NCI-H1092 (cell line): ENCODE measurements at places on chromosomes 11 and 22.
A peak's percentile ranks its signal among the peaks of the same experiment; 100 is the strongest.

- DNase-seq: no peak
These were observed 16.7 kb downstream of the OR4C3 start for GRCh38 chr11:48341466-48341865.

- no peak for DNase-seq
These were observed 17.3 kb downstream of the EPS8L2 start for GRCh38 chr11:723120-723883.

DNA sequence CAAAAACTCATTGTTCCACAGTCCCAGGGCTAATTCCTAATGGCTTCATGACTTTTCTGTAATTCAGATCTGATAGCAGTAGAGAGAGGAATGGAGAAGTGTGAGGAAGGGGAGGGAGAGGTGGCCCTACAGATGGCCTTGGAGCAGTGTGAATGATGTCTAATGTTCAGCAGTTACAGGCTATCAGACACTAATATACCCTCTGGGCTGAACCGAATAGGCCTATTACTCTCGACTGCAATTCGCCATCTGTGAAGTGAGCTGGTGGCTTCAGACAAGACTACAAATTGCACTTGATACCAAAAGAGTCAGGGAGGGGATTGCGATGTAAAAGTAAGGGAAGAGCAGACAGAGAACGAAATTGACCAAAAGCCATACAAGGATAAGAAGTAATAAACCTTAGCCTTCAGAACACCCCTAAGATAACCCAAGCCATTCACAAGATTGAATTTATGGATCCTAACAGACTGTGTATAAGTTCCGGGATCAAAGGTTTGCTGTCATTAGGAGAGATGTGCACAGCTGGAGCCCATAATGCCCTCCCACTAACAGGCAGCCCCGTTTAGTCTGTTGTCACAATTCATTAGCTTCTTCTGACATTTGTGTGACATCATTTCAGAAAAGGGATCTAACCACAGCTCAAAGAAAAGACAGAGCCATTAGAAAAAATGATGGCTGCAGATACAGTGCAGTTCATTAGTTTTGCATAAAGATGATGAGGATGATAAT, 642.4 kb upstream of the API5 start:
- no peak for DNase-seq

- no peak for DNase-seq
These were observed 1089.1 kb downstream of the TBC1D22A start for GRCh38 chr22:47851586-47851985.

DNA sequence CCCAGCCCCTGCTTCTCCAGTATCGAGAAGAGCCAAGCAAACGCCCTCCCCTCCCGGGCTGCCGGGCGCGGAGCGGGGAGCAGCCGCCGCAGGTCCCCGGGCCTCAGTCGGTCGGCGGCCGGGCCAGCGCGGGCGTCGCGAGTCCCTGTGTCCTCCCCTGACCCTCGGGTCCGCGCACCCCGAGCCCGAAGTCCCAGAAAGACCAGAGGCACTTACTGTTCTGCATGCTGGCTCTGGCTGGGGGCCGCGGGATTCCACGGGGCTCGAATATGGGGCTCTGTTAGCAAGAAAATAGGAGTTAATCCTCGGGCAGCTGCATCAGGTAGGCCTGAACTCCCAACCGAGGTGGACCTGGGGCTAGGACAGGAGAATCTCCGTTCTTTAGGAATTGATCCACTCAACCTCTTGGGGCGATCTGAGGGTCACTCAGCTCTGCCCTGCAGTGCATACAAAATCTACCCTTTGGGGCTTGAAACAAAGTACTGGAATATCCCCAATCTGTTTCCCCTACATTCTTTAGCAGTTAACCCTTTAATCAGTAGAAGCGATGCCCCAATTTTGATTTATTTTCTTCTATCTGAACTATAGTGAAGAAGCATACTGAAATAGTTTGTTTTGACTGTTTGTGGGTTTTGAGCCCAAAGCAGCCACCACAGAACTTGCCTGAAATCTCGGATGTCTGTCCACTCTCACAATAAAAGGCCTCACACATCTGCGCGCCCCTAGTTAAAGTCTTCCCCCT, 4.8 kb downstream of the PAX6 start:
- no peak for DNase-seq

DNA sequence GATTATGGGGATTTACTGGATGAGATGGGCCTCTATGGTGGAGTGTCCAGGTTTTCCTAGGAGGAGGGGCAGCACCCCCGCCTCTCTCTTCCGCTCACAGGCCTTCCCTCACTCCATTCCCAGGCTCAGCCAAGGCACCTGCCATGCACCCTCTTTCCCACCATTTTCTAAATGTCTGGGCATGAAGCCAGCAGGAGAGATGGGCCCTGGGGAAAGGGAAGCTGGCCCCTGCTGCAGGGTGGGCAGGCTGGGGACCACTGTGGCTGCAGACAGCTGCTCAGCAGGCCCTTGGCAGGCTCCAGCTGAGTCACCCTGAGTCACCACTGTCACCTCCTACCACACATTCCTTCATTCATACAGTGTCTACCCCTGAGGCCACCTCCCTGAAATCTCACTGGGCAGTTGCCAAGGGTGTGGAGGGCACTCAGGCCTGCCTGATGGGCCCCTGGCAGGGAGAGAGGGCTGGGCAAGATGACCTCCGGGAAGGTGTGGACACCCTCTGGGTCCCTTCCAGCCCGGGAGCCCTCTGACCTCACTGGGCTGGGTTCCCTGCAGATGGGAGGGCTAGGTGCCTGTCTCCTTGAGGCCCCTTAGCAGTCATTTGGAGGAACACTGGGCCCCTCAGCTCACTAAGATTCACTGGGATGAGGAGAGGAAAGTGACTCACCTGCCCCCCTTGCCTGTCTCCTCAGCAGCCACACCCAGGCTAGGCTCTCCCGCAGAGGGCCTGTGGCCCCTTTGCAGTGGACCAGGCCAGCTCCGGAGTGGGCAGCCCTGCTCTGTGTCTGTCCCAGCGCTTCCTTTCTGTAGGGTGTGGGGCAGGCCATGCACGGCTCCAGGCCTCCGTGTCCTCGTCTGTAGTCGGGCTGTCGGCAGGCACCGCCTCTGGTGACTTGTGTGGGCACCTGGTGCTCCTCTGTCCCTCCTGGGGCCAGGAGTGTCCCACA, 7.8 kb downstream of the MYEOV start:
- DNase-seq: peak; percentile 43
